ENCODE measurements at places on chromosomes 2 and 18. TPM values are rescaled to one million over a fixed set of nuclear protein-coding genes. Genes with fewer than 3 reads are reported as not detected.

- DNase-seq, result no peak
- no peaks in the 10 kb centered on the region for H3K4me1 ChIP-seq
- H3K27me3 ChIP-seq, result no peaks in the 10 kb centered on the region
- H3K4me3 ChIP-seq, result no peak overlapping the region
- H3K36me3 ChIP-seq, result no peaks in the 10 kb centered on the region
Observed at GRCh38 chr2:64166637-64167420, 22.6 kb upstream of the PELI1 start.

UGT1A9 gene
- total RNA-seq, result not detected

DNA sequence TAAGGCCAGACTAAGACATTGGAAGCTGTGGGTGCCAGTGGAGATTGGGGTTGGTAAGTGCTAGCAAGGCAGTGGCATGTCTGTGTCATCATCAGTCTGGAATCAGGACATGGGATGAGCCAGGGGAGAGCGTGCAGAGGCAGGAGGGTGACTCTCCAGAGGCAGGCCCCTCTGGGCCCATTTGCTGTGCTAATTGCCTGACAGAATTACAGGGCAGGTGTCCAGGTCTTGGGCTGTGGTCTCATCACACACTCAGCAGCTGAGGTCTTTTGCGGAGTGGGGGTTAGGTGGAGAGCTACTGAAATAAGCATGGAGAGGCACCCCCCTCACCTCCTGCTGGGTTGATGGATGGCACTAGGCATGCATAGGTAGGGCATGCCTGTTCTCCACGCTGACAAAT, 57.4 kb downstream of the CELF4 start:
- no peak overlapping the region for H3K27ac ChIP-seq
- peaks cover 4% of the 10 kb centered on the region for H3K27me3 ChIP-seq
- no peaks in the 10 kb centered on the region for H3K36me3 ChIP-seq
- H3K4me1 ChIP-seq, result no peaks in the 10 kb centered on the region
- DNase-seq, result no peak
- H3K4me3 ChIP-seq, result no peak overlapping the region

RAD51AP2 gene
- not detected for total RNA-seq

GRCh38 chr2:223469270-223470046, 132.7 kb downstream of the SCG2 start:
- no peak overlapping the region for H3K27ac ChIP-seq
- no peak for DNase-seq
- no peaks in the 10 kb centered on the region for H3K36me3 ChIP-seq
- H3K4me3 ChIP-seq, result no peak overlapping the region

DNA sequence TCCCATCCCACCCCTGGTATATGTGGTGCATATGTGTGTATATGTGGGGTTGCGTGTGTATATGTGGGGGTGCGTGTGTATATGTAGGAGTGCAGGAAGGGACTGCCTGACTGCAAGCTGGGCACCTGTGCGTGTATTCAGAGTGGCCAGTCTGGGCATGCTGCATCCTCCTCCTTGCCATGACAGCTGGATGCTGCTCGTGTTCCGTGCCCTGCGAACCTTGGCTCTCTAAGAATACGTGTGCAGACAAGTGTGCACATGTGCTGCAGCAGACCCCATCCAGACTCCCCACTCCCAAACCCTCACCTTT, 222.1 kb downstream of the CELF4 start:
- no peak overlapping the region for H3K27ac ChIP-seq
- H3K4me1 ChIP-seq, result no peaks in the 10 kb centered on the region
- no peak for DNase-seq
- no peak overlapping the region for H3K4me3 ChIP-seq
- H3K27me3 ChIP-seq, result peaks cover 22% of the 10 kb centered on the region

DNA sequence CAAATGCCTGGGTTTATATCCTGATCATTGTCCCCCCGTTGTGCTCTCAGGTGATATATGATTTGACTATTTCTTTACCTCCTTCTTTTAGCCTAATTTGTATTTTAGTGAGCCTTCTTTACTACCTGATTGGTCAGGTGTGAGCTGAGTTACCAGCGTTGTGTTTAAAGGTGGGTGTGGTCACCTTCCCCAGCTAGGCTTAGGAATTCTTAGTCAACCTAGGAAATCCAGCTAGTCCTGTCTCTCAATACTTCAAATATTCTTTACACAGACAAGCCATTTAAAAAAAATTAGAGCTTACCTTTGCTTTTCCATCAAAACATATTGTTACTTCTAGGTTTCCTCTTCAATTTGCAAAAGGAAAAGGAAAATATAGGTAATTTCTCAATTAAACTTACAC, 30.2 kb downstream of the KYNU start:
- H3K27me3 ChIP-seq, result no peaks in the 10 kb centered on the region
- no peak overlapping the region for H3K27ac ChIP-seq
- H3K4me3 ChIP-seq, result no peak overlapping the region
- no peak for DNase-seq

DNA sequence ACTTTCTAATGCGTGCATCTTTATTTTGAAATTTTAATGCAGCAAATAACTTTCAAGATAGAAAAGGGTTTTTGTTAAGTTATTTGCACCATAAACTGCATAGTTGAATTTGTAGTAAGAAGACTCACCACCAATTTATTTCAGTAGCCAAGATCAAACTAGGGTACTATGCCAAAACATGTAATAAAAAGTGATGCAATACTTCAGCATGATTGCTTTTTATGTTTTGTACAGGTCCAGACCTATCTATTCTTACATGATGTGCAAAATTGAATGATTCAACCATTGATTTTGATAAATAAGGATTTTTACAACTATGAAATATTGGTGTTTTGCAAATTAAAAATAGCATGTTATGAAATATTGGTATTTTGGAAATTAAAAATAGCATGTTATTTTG, 26.7 kb downstream of the AGPS start:
- H3K27ac ChIP-seq, result peak overlapping the region; percentile 76
- no peak for DNase-seq
- H3K36me3 ChIP-seq, result peaks cover 19% of the 10 kb centered on the region
- no peak overlapping the region for H3K4me3 ChIP-seq
- H3K4me1 ChIP-seq, result peaks cover 34% of the 10 kb centered on the region
- no peaks in the 10 kb centered on the region for H3K27me3 ChIP-seq

DNA sequence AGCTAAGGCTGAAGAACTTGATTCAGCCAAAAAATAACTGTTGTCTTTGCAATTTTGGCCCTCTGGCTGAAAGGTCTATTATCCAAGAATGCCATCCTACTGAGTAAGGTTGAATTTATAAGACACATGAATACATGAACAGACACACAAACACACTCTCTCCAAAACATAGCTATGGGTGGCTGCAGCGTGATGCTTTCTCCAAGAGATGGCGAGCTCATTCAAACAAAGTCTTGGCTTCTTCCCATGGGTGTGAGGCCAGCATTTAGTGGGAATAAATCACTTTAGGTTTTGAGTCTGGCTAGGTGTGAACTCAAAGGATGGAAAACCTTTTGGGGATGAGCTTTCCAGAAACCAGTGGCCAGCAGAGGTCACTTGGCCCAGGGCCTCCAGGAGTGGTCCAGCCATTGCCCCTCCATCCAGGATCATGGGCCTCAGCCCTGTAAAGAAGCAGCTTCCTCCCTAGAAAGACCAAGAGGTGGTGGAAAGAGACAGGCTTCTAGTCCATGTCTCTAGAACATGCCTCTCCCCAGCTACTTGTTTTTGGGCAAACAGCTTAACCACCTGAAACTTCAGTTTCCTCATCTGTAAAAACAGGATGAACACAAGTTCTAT, 11.0 kb upstream of the OSR1 start:
- DNase-seq, result no peak
- H3K27me3 ChIP-seq, result peaks cover 42% of the 10 kb centered on the region
- H3K27ac ChIP-seq, result no peak overlapping the region
- no peaks in the 10 kb centered on the region for H3K36me3 ChIP-seq
- no peak overlapping the region for H3K4me3 ChIP-seq
- H3K4me1 ChIP-seq, result no peaks in the 10 kb centered on the region

Measured in activated naive CD8-positive, alpha-beta T cell treated with anti-CD3 and anti-CD28 coated beads for 36 hours (primary cell).